D721Med (cell line): ENCODE measurements at places on chromosomes 1 and 21.
A peak's percentile ranks its signal among the peaks of the same experiment; 100 is the strongest.

- no peak for DNase-seq
These were observed 275.5 kb upstream of the RUNX1 start for GRCh38 chr21:35324372-35325220.

GRCh38 chr1:23478896-23479665 lies 4.9 kb downstream of the ASAP3 start:
- no peak for DNase-seq

- no peak for DNase-seq
These were observed 698 bp downstream of the MOV10 start for GRCh38 chr1:112674986-112675727.

- DNase-seq: no peak
These were observed 3.1 kb downstream of the LAMB3 start for GRCh38 chr1:209648931-209649776.

GRCh38 chr1:151918819-151919610 lies 9.7 kb upstream of the THEM4 start:
- DNase-seq: no peak

GRCh38 chr21:26842974-26843932 lies 2.0 kb downstream of the ADAMTS1 start:
- no peak for DNase-seq

- no peak for DNase-seq
These were observed 101.3 kb upstream of the HMCN1 start for GRCh38 chr1:185632659-185633423.

- DNase-seq: no peak
These were observed 14.1 kb downstream of the DDAH1 start for GRCh38 chr1:85450832-85451231.

GRCh38 chr1:63770381-63770780 lies 3.4 kb upstream of the ROR1 start:
- no peak for DNase-seq

DNA sequence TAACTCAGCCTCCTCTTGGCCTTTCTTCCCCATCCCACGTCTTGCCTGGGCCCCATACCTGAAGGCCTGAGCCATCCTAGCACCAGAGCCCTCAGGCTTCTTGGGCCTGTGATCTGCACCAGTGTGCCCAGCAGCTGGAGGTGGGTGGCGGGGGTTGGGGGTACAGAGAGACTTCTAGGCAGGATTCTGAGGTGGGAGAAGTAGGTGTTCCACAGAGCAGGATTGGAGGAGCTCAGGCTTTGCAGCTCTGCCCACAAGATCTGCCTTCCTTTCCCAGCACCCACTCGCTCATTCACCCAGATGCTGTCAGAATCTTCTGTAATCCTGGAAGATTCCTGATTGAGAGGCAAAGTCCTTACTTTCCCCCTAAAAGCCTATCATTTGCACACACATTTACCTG lies 10.0 kb upstream of the GJB5 start:
- DNase-seq: no peak

DNA sequence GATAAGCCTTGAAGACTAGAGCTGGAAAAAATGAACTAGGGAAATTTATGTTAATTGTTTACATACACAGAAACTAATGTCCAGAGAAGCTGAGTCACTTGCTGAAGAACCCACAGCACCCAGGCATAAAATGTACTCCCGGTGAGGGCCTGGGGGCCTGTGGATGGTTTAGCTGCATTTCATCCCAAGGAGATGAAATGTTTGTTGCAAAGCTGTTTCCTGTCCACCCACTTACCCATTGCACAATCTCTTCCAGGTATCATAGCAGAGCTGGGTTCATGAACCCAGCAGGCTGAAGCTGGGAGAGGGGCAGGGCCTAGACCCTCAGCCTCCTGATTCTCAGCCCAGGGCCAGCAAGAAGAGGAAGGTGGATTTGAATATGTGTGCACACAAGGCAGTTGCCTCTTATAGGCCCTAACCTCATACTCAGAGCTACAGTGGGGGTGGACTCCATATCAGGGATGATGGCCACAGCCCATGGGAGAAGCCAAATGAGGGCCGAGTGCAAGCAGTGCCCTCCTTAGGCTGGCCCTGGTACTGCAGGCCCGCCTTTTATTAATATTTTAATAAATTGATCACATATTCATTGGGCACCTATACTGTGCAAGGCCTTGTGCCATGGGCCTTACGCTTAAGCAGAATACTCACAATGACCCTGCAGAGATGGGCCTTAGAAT lies 110.8 kb downstream of the LACTBL1 start:
- no peak for DNase-seq

GRCh38 chr1:66323958-66324625 lies 209.9 kb upstream of the SGIP1 start:
- no peak for DNase-seq

DNA sequence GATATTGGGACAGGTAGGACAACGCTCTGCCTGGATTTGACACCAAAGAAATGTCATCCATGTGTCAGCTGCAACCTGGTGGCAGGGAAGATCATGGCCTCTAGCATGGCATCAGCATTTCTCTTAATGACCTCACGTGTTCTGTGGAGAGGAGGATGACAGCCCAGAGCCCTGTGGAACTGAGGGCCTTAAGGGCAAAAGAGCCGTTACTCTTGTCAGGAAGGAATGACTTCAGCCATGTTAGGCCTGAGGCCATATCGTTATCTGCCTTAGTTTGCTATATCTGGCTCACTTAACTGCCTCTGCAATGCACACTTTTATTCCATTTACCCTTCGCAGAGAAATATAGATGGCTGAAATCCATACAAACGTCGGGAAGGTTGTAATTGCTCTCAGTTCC lies 83.2 kb upstream of the PBX1 start:
- no peak for DNase-seq

DNA sequence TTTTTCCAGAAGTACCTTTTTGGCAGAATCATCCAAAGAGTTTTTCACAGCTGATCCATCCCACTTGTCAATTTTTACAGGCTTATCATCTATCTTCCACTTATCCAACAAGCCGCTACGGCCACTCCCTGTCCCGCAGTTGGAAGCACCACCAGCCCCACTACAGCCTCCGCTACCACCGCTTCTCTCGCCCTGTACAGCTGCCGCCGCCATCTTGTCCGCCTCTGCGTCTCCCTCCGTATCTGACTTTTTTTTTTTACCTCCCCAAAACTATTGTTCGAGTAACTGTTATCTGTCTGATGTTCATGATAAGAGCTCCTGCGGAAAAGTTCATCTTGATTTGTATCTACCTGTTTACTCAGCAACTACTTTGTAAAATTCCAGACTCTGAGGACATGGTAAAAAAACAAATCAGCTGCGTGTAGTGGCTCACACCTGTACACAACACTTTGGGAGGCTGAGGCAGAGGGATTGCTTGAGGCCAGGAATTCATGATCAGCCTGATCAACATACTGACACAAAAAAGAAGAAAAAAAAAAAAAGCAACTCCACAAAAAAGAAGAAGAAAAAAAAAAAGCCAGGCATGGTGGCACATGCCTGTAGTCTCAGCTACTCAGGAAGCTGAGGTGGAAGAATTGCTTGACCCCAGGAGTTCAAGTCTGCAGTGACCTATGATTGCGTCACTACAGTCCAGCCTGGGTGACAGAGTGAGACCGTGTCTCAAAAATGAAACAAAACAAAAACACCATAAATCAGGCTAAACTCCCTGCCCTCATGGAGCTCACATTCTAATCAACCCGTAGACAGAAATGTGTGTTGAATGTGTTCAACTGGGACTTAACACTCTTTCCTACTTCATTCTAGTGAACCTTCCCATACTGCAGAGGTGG lies 8.0 kb upstream of the EYA3 start:
- no peak for DNase-seq

DNA sequence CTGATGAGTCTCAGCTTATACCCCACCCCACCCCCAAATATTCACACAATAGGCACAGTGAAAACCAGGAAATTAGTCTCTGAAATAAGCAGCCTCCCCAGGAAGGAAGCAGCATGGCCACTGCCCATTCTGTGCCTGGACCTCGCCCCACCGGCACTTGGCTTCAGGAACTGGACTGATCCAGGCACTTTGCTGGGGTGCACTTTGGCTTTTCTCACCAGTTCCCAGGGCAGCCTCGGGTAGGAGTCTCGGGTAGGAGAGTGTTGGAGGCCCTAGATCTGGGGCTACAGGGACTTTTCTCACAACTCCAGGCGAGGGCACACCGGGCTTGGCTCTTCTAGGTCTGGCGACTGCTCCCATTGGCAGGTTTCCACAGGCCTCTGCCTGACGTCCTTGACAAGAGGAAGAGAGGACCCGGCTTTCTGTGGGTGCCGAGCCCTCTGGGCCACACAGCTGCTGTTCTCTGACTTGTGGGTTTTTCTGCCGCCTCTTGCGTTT lies 18.7 kb downstream of the ADARB1 start:
- no peak for DNase-seq

GRCh38 chr1:26833432-26834405 lies 7.2 kb downstream of the ZDHHC18 start:
- peak; percentile 62 for DNase-seq

- no peak for DNase-seq
These were observed 45.7 kb upstream of the ZNF648 start for GRCh38 chr1:182107209-182107608.

GRCh38 chr1:112344754-112345423 lies 51.1 kb upstream of the CTTNBP2NL start:
- no peak for DNase-seq

DNA sequence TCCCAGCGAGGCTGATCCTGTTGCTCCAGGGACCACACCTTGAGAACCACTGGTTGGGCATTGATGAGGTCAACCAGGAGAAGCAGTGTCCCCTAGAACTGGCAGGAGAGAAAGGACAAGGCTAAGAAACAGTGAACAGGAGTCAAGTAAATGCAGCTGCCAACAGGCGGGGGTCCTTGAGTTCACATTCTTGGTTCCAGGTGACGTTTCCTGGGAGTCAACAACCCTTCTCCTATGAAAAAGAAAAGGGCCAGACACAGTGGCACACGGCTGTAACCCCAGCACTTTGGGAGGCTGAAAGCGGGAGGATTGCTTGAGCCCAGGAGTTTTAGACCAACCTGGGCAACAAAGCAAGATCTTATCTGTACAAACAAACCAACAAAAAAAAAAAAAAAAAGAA lies 98.3 kb downstream of the KAZN start:
- no peak for DNase-seq

GRCh38 chr1:166679369-166679768 lies 159.9 kb upstream of the POGK start:
- DNase-seq: no peak

DNA sequence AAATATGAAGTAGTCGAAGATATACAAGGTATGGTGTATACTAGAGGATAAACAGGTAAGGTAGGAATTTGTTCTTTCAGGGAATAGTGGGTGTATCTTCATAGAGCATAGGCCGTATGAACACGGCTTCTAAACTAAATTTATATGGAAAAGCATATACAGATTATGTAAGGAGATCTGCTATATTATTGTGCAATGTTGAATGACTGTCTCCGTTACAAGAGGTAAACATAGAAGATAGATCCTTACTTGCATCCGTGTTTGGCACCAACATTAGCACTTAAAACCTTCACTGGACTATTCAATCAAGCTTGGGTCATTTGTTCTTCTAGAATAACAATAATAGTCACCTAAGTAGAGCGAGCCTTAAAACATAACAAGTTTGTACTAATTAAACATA lies 45.9 kb downstream of the CLEC20A start:
- DNase-seq: no peak

DNA sequence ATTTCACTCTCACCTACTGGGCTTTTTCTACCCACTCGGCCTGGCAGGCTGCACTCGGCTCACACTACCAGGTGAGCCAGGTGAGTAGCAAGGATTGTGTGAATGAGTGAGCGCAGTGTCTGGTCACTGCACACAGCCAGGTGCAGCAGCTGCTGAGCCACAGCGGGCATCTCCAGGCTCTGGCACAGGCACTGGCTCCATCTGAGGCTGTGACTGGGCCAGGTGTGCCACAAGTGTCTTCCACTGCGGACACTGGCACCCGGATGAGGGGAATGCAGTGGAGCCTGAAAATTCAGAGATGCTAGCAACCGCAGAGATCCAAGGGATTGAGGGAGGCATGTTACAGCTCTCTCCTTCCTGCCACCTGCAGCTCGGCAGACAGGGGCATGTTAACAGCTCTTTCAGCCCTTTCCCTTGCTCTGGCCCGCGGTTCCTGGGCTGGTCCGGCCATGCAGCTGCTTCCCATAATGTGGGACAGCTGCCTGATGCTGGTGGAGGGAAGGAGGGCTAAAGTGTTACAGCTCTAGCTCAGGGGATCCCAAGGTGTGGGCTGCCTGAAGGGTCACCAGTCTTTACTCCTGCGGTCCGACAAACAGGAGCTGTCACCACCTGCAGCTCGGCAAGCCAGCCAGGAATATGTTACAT lies 1038.3 kb downstream of the AMY1C start:
- no peak for DNase-seq

DNA sequence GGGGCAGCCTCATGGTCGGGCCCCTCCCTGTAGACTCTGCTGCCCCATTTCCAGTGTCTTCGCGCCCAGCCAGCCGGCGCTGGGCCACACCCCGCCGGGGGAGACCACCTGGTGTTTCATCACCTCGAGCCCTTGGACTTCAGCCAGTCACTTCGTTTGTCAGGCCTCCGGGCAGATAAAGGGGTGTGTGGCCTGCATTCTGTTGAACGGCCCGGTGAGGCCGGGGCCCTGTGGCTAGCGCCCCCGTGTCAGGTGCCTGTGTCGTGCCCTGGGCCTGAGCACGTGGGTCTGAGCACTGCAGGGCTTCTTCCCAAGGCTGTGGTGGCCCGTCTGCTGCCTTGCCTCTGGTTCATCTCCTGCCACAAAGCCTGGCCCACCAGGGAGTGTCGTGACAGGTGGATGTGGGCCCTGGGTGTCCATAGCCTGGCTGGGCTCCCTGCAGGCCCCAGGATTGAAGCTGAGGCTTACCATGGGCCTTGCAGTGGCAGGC lies 65.2 kb upstream of the DIP2A start:
- DNase-seq: no peak

DNA sequence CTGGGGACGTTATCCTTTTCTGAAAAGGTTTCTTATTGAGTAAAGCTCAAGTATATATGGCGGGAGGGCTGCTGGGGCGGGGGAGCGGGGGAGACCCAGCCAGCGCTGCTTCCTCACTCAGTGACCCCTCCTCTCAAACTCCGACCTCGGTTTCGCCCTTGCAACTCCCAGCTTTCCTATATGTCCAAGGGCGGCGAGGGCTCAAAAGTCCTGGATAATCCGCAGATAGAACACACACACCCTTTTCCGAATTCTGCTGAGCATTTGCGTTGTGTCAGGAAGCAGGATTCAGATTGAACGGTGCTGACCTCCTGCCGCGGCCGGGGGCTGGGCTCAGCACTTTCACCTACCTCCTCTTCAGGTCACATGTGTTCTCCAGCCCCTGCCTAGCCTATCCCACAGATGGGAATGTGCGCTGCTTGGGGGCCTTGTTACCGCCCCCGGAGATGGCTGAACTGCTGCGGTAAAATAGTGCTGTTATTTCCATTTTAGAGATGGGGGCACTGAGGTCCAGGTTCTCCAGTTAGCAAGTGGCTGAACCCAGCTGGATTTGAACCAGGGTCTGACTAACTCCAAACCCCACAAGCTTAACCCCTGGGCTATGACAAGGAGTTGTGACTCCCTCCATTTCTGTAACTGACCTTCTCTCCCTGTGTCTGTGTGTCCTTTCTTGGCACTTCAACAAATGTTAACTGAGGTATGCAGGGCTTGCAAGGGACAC lies 795 bp upstream of the AHDC1 start:
- DNase-seq: no peak
